Activated T-helper 2 cell treated with anti-CD3 and anti-CD28 coated beads, Interferon-gamma antibody, Interleukin-2, Interleukin-4, amounts not matched to agents 10 μg/mL and 5 μg/mL and 100 μg/mL, durations not matched to agents 14 hours and 24 hours and 36 hours (primary cell): ENCODE measurements at places on chromosomes 7 and 10.

DNA sequence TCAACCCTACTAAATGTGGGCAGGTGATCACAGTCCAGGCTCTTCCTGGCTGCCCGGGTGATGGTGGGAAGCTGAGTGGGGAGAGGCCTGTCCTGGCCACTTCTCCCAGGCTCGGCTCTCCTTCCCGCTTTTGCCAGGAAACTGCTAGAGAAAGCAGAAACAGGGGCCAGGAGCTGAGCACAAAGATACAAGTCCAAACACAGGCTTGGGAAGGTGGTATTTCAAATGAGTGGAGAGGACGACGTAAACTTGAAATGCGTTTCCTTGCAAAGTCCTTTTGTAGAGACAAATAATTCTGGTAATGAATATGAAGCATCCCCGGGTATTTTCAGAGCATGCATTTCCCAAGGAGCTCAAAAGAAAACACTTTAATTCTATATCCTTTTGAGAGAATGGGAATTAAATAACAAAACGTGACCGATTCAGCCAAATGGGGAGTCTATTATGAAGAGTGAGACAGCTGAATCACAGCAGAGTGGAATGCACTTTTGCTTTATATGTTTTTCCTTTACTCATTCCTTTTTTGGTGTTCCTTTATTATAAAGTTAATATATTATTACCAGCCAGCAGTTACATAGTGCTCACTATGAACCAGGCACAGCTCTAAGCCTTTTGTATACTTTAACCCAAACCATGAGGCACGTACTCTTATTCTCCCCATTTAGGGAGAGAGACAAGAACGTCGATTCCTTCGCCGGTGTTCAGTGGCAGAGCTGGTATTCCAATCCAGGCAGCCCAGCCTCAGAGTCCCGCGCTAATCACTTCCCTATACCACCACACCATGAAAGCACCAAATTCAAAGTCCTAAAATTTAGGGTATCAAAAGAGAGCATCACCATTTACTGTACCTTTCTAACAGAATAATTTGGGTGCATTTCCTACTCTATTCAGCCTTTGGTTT is 218.2 kb upstream of the KLF14 start:
- no peaks in the 10 kb centered on the region for H3K27me3 ChIP-seq
- peak overlapping the region; percentile 57 for H3K27ac ChIP-seq
- peaks cover 58% of the 10 kb centered on the region for H3K36me3 ChIP-seq
- DNase-seq, result no peak
- H3K4me1 ChIP-seq, result peaks cover 52% of the 10 kb centered on the region

DNA sequence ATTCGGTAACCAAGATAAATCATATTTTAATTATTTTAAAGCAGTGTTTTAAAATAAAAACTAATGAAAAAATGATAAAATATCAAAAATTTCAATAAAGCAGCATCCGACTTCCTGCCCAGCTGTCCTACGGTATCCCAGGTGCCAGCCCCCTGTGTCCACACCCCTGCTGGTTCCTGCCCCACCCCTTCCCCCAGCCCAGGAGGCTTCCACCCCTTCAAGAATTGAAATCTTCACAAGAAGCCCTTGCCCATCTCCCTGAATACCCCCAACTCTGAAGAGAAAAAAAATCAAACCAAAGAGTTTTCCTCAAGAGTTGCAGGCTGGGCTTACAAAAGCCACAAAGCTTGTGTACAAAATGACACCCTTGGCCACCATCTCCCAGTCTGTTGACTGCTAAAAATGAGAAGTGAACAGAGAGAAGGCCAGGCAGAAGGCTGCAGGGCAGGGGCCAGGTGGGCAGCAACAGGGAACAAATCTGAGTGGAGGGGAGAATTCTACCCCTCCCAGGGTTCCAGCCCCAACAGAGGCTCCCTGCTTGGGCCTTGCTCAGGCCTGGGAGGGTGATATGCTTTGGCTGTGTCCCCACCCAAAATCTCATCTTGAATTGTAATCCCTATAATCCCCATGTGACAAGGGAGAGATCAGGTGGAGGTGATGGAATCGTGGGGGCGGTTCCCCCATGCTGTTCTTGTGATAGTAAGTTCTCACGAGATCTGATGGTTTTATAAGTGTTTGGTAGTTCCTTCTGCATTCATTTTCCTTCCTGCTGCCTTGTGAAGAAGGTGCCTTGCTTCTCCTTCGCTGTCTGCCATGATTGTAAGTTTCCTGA is 14.5 kb downstream of the GPRIN2 start:
- no peak for DNase-seq
- H3K4me3 ChIP-seq, result no peak overlapping the region
- H3K36me3 ChIP-seq, result no peaks in the 10 kb centered on the region
- peaks cover 37% of the 10 kb centered on the region for H3K27me3 ChIP-seq

DNA sequence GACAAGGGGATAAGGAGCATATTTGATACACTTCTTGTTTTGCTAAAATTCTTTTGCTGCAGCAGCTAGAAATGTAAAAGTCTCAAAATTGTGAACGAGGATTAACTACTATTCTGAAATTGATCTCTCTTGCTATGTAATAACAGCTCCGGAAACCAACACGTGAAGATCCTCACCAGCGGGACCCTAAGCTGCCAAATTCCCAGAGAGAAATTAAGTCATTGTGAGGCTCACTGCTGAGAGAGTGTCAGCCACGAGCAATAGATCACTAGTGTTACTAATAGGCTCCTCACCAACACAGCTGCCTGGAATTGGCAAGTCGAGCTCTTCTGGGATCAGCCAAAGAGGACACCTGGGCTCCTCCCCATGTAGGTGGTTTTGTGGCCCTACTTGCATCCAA is 5.6 kb upstream of the VWA2 start:
- peaks cover 2% of the 10 kb centered on the region for H3K4me1 ChIP-seq
- no peak overlapping the region for H3K27ac ChIP-seq
- H3K4me3 ChIP-seq, result no peak overlapping the region
- peaks cover 30% of the 10 kb centered on the region for H3K27me3 ChIP-seq
- no peak for DNase-seq

- H3K27ac ChIP-seq, result no peak overlapping the region
- peaks cover 9% of the 10 kb centered on the region for H3K4me1 ChIP-seq
- no peaks in the 10 kb centered on the region for H3K36me3 ChIP-seq
- DNase-seq, result peak; percentile 1
- H3K4me3 ChIP-seq, result no peak overlapping the region
Observed at GRCh38 chr10:48490571-48490940, 114.3 kb downstream of the ARHGAP22 start.

DNA sequence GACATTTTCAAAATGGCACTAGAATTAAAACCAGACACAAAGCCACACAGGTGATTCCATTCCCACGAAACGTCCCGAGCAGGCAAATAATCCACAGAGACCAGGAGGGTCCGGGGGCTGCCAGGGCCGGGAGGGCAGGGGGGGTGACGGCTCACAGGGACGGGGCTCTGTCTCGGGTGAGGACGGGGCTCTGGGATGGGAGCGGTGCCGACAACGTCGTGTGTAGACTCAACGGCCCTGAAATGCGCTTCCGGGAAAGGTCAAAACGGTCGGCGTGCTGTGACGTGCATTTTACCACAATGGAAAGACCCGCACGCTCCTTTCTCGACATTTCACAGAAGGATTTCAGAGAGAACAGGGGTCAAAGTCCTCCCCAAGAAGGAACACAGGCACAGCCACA is 63.3 kb upstream of the PDGFA start:
- H3K4me3 ChIP-seq, result peak overlapping the region; percentile 85
- peaks cover 47% of the 10 kb centered on the region for H3K36me3 ChIP-seq
- no peak for DNase-seq
- peak overlapping the region; percentile 95 for H3K27ac ChIP-seq
- peaks cover 30% of the 10 kb centered on the region for H3K4me1 ChIP-seq

- no peaks in the 10 kb centered on the region for H3K27me3 ChIP-seq
- H3K27ac ChIP-seq, result peak overlapping the region; percentile 99
Observed at GRCh38 chr7:150686030-150686631, 625 bp downstream of the GIMAP2 start.

GRCh38 chr7:27518561-27519350 is 143.9 kb downstream of the HIBADH start:
- H3K36me3 ChIP-seq, result no peaks in the 10 kb centered on the region
- H3K4me1 ChIP-seq, result no peaks in the 10 kb centered on the region
- no peaks in the 10 kb centered on the region for H3K27me3 ChIP-seq
- H3K27ac ChIP-seq, result no peak overlapping the region
- no peak overlapping the region for H3K4me3 ChIP-seq

DNA sequence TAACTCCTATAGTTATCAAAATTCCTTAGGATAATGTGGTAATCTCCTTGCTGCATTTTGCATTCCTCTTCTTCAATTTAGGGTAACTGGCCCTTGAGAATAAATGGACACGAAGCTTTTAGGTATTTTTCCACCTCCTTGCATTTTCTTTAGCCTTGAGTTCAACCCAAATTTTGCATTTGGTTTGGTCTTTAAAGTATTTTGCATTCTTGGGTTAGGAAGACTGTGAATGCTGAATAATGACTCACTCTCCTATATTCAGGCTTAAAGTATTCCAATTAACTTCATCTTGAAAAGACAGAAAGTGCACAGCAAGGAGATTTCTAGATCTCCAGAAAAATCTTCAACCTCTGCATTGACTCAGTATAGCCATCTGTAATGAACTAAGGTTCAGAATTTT is 47.3 kb downstream of the TFPI2 start:
- H3K4me1 ChIP-seq, result no peaks in the 10 kb centered on the region
- H3K27me3 ChIP-seq, result peaks cover 2% of the 10 kb centered on the region
- H3K4me3 ChIP-seq, result no peak overlapping the region
- H3K36me3 ChIP-seq, result no peaks in the 10 kb centered on the region
- DNase-seq, result no peak

DNA sequence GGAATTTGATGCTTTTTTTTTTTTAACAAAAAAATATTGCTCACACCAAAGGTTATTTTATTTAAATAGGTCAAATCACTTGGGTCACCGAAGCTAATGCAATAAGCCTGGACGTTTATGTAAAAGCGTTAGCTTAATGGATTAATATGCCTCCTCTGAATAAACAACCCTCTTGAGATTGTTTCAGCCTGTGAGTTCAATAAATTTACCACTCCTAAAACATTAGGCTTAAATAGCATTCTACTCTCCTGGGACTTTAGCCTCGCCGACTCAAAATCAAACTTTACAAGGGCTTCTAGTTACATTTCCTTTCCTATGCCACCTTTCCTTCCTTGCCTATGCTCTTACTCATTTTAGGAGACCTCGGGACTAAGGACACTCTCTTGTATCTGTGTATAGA is 79.3 kb downstream of the DNAJB9 start:
- no peak overlapping the region for H3K27ac ChIP-seq
- H3K36me3 ChIP-seq, result no peaks in the 10 kb centered on the region
- no peak overlapping the region for H3K4me3 ChIP-seq
- H3K4me1 ChIP-seq, result no peaks in the 10 kb centered on the region
- H3K27me3 ChIP-seq, result peaks cover 1% of the 10 kb centered on the region

- H3K27me3 ChIP-seq, result no peaks in the 10 kb centered on the region
- DNase-seq, result no peak
- no peaks in the 10 kb centered on the region for H3K4me1 ChIP-seq
- H3K36me3 ChIP-seq, result no peaks in the 10 kb centered on the region
Observed at GRCh38 chr7:99693427-99694200, 13.8 kb upstream of the CYP3A5 start.

GRCh38 chr7:39285256-39285655 is 280.9 kb upstream of the YAE1 start:
- H3K27ac ChIP-seq, result no peak overlapping the region
- no peaks in the 10 kb centered on the region for H3K27me3 ChIP-seq

DNA sequence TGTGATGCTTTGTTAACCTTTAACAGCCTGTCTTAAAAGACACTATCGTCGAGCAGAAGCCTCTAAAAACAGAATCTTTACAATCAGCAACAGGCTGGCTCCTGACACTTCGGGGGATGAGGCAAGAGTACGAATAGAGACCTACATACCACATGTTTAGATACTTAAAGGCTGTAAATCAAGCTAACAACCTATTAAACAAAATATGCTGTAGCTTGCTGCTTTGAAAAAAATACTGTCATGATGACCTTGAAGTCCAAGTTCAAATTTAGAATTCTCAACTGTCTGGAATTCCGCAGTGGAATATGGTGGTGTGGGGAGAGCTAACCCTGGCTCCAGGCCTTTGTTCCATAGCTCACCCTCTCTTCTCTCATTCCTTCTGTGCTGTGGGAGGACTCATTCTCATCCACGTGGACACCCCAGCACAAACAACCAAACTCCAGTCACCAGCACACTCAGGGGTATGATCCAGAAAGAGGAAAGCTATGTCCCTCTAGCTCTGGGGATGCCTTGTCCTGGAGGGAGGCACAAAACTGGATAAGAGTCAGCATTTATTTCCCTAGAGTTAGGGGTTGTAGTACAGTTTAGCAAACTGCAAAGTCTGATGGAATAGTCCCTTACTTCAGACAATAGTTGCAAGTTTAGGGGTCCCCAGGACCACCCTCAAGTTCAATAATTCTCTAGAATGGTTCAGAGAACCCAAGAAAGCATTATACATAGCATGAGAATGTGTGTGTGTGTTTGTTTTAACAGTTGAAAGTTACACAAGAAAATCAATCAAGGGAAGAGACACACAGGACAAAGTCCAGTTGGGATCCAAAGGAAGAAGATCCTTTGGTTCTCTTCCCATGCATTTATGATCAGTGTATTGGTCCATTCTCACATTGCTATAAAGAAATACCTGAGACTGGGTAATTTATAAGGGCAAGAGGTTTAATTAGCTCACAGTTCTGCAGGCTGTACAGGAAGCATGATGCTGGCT is 196.1 kb upstream of the SVIL start:
- H3K27ac ChIP-seq, result no peak overlapping the region
- H3K36me3 ChIP-seq, result no peaks in the 10 kb centered on the region
- H3K27me3 ChIP-seq, result peaks cover 1% of the 10 kb centered on the region

DNA sequence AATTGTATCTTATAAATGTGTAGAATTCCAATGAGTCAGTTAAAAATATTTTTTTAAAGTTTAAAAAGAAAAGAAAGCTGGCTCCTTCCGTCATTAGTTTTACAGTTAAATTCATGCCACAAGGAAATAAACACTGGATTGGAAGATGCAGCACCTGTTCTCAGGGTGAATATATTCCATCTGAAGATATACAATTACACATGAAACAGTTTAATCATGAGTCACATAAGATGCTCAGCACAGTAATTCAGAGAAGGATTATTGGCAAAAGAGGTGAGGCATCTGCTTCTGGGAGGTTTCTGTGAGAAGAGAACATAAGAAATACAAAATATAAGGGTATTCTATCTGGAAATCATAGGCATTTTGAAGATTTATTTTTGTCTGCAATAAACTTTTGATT is 376.5 kb upstream of the SORCS1 start:
- H3K36me3 ChIP-seq, result no peaks in the 10 kb centered on the region
- no peaks in the 10 kb centered on the region for H3K4me1 ChIP-seq
- no peak for DNase-seq
- H3K27ac ChIP-seq, result no peak overlapping the region
- H3K4me3 ChIP-seq, result no peak overlapping the region
- no peaks in the 10 kb centered on the region for H3K27me3 ChIP-seq

DNA sequence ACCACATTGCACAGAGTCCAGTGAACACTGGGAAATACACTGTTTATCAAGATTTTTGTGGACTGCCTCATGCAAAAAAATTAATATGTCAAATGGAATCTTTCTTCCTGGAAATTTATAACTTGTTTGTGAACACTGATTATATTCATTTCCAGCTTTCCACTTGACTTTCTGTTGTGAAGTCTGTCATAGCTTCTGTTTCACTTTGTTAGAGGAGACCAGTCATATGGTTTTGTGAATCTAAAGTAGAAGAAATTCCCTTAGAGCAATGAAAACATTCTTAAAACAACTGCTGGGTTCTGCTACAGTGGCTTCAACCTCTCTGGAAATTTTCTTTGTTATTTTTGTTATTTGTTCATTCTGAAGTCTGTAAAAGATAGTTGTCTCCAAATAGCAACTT is 349.5 kb upstream of the NFE2L3 start:
- no peak for DNase-seq
- no peaks in the 10 kb centered on the region for H3K36me3 ChIP-seq
- no peak overlapping the region for H3K27ac ChIP-seq

GRCh38 chr7:139108266-139109187 is 993 bp downstream of the ZC3HAV1 start:
- DNase-seq, result no peak
- H3K27me3 ChIP-seq, result no peaks in the 10 kb centered on the region
- peaks cover 37% of the 10 kb centered on the region for H3K4me1 ChIP-seq
- H3K36me3 ChIP-seq, result peaks cover 54% of the 10 kb centered on the region
